ENCODE measurements at places on chromosomes 1 and 21.

- DNase-seq = no peak
- H3K4me3 ChIP-seq = no peak overlapping the region
These were observed 1048.5 kb downstream of the PLA2G4A start for GRCh38 chr1:187877220-187877619.

DNA sequence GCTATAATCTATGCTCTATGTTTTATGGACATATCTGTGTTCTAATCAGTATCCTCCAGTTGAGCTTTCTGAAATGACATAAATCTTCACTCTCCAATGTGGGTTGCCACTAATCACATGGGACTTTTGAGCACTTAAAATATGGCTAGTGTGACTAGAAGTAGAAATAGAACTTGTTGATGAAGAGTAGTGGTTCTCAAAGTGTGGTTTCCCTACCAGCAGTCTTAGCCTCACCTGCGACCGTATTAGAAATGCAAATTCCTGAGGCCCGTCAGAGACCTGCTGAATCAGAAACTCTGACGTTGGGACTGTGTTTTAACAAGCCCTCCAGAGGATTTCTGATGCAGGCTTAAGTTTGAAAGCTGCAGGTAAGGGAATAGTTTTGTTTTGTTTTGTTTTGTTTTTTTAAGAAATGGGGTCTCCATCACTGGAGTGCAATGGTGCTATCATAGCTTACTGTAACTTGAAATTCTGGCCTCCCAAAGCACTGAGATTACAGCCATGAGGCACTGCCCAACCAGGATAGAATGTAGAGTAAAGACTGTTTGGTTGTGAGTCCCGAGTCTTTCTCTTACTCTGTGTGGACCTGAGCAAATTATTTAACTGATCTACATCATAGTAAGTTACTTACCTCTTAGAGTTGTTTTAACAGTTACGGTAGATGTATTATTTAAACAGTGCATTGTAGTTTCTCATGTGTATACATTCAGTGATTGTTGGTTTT lies 21.7 kb downstream of the GLRX2 start:
- H3K36me3 ChIP-seq = peaks cover 36% of the 10 kb centered on the region
- H3K27me3 ChIP-seq = no peaks in the 10 kb centered on the region
- no peak overlapping the region for H3K27ac ChIP-seq
- H3K4me3 ChIP-seq = no peak overlapping the region
- no peak for DNase-seq
- no peaks in the 10 kb centered on the region for H3K4me1 ChIP-seq

DNA sequence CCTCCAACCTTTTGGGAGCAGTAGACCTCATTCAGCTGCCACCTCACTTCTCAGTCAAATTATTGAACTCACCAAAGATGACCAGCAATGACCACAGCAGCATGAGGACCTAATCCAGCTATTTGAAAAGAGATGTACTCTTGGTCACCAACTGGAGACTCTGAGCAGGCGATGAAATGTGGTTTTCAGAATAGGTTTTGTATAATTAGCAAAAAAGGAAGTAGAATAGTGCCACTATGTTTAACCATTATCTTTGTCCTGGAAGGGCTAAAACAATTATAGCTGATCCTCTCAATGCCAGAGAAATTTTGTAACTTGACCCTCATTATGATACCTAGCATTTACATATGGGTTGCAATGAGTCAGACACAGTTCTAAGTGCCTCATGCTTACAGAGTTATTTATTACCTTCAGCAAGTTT lies at the start of gene FCRL2:
TSS of gene FCRL2 (minus strand) at position 162 of the 421 bp plus-strand sequence. CDS start at position 103, 59 bp downstream.
- peaks cover 16% of the 10 kb centered on the region for H3K27me3 ChIP-seq
- no peak within 1 kb of the TSS for H3K4me3 ChIP-seq
- H3K27ac ChIP-seq = no peak within 1 kb of the TSS
- no peak for DNase-seq
- no peaks in the 10 kb centered on the region for H3K4me1 ChIP-seq

- no peaks in the 10 kb centered on the region for H3K4me1 ChIP-seq
- H3K4me3 ChIP-seq = no peak overlapping the region
- H3K27ac ChIP-seq = no peak overlapping the region
- no peak for DNase-seq
These were observed 72.0 kb downstream of the ZMYM4 start for GRCh38 chr1:35340519-35340918.

- no peak for DNase-seq
- no peaks in the 10 kb centered on the region for H3K36me3 ChIP-seq
- H3K4me1 ChIP-seq = peaks cover 20% of the 10 kb centered on the region
- no peak overlapping the region for H3K4me3 ChIP-seq
- no peaks in the 10 kb centered on the region for H3K27me3 ChIP-seq
These were observed 6.4 kb downstream of the HES4 start for GRCh38 chr1:993379-993995.

DNA sequence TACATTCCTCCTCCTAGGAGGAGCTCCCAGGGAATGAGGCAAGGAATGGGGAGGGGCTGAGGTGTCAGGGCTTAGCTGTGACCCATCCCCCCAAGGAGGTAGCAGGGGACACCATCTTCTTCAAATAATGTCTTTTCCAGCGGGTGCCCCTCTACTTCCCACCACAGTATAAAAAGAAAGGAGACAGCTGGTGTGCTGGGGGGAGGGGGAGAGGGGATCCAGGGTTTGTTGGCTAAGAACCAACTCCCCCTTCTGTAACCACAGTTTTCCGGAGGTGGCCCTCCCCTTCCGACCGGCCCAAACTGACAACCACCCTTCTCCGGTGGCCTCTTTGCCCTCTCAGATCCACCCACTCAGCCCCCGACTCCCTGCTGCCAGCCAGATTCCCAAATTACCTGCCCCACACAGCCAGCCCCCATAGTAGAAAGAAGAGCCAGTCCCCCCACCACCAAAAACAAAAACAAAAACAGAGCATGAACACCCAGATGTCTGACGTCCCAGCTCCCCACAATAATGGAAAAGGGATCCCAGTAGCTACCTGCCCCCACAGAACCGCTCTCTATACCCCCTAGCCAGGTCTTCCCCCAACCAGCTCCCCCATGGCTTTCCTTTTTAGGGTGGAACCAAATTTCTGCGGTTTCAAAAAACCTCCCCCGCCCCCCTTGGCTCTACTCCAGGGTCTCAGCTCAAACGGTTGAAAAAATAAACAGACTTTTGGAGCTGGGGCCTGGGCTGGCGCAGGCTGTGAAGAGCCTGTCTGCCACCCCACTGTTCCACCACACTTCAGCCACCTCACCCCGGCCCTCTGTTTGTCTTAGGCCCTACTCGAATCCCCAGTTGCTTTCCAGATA lies 2.1 kb downstream of the ARHGEF2 start:
- H3K36me3 ChIP-seq = no peaks in the 10 kb centered on the region
- peak overlapping the region; percentile 85 for H3K27ac ChIP-seq
- H3K4me1 ChIP-seq = peaks cover 69% of the 10 kb centered on the region
- no peaks in the 10 kb centered on the region for H3K27me3 ChIP-seq

DNA sequence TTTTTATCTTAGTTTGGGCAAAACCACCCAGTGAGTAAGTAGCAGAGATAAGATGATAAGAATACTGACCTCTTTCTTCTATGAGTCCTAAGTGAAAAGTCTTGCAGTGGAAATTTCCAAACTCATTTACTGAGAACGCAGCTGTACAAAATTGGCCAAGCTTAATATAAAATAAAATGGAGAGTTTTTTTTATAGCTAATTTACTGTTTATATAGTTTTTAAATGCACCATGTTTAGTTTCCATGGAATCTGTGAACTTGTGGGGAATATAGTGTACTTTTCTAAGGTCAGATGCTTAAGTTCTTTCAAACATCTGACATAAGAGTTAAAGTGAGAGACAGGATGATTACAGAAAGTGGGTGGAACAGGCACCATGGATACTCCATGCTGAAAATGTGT lies 833.5 kb downstream of the ADGRL2 start:
- H3K4me3 ChIP-seq = no peak overlapping the region
- H3K27me3 ChIP-seq = no peaks in the 10 kb centered on the region
- no peaks in the 10 kb centered on the region for H3K36me3 ChIP-seq
- DNase-seq = no peak

- H3K4me3 ChIP-seq = no peak overlapping the region
- peaks cover 14% of the 10 kb centered on the region for H3K4me1 ChIP-seq
- H3K27me3 ChIP-seq = no peaks in the 10 kb centered on the region
- H3K36me3 ChIP-seq = no peaks in the 10 kb centered on the region
- no peak overlapping the region for H3K27ac ChIP-seq
These were observed 12.1 kb downstream of the DRAXIN start for GRCh38 chr1:11703357-11704193.

- H3K36me3 ChIP-seq = no peaks in the 10 kb centered on the region
- no peak overlapping the region for H3K27ac ChIP-seq
- no peaks in the 10 kb centered on the region for H3K4me1 ChIP-seq
- no peak overlapping the region for H3K4me3 ChIP-seq
- H3K27me3 ChIP-seq = no peaks in the 10 kb centered on the region
These were observed 640.7 kb downstream of the ADGRL2 start for GRCh38 chr1:82441402-82441801.

DNA sequence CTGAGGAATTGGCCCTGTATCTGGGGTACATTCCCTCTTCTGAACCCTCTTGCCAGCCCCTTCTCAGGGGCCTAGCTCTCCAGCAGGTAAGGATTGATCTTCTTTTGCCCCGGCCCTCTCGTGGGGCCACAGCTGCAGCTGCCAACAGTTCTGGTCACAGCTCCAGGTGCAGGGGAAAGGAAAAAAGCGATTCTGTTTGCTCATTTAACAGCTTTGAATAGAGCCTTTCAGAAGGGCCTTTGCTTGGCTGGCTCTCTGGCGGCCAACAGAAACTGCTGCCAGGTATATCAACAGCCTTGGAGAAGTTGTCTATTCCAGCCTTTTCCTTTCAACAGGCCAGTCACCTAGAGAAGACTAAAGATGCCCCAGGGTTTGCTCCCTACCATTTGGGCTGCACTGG lies 16.1 kb upstream of the FMOD start:
- no peak overlapping the region for H3K4me3 ChIP-seq
- no peak for DNase-seq
- H3K27ac ChIP-seq = no peak overlapping the region
- no peaks in the 10 kb centered on the region for H3K4me1 ChIP-seq
- H3K27me3 ChIP-seq = peaks cover 44% of the 10 kb centered on the region
- H3K36me3 ChIP-seq = no peaks in the 10 kb centered on the region

GRCh38 chr1:2344121-2344681 lies 47.2 kb downstream of the MORN1 start:
- no peak overlapping the region for H3K27ac ChIP-seq
- H3K27me3 ChIP-seq = no peaks in the 10 kb centered on the region
- no peak for DNase-seq
- H3K4me3 ChIP-seq = no peak overlapping the region
- no peaks in the 10 kb centered on the region for H3K4me1 ChIP-seq
- no peaks in the 10 kb centered on the region for H3K36me3 ChIP-seq

- no peak for DNase-seq
- no peaks in the 10 kb centered on the region for H3K36me3 ChIP-seq
- no peak overlapping the region for H3K4me3 ChIP-seq
- no peaks in the 10 kb centered on the region for H3K27me3 ChIP-seq
- H3K4me1 ChIP-seq = no peaks in the 10 kb centered on the region
- H3K27ac ChIP-seq = no peak overlapping the region
These were observed 52.8 kb upstream of the FOXD3 start for GRCh38 chr1:63269571-63269970.

DNA sequence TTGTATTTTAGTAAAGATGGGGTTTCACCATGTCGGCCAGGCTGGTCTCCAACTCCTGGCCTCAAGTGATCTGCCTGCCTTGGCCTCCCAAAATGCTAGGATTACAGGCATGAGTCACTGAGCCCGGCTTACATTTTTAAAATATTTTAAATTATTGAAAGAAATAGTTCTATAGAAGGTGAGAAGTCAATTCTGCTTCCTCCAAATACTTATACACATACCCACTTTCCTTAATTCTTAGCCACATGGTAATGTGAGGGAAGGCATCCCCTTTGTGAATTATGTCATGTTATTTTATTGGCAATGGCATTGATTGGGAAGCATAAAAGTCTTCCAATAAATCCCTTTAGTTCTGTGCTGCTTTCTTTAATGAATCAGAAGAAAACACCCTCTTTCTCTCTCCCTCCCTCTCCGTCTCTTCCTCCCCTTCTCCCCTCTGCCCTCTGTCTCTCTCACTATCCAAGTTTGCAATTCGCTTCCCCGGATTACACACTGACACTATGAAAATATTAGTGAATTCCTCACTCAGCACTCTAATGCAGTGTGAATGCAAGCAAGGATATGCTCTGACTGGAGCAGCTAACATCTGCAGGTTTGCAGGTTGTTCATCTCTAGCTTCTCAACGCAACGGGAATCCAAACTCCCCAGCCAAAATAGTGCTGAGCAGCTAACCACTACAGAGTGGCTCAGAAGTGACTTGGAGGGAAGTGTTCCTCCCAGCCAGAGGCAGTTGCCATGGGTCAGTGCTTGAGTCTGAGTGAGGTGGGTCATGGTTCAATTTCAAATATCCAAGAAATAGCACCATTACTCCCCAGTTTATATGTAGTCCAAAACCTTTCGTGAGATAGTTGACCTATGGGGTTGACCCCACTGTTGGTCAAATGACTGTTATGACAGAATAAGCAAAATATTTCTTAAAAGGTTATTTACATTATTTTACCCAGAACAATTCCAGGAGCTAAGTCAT lies 77.8 kb upstream of the CD55 start:
- no peak overlapping the region for H3K4me3 ChIP-seq
- no peak overlapping the region for H3K27ac ChIP-seq
- DNase-seq = no peak
- no peaks in the 10 kb centered on the region for H3K4me1 ChIP-seq
- no peaks in the 10 kb centered on the region for H3K36me3 ChIP-seq

DNA sequence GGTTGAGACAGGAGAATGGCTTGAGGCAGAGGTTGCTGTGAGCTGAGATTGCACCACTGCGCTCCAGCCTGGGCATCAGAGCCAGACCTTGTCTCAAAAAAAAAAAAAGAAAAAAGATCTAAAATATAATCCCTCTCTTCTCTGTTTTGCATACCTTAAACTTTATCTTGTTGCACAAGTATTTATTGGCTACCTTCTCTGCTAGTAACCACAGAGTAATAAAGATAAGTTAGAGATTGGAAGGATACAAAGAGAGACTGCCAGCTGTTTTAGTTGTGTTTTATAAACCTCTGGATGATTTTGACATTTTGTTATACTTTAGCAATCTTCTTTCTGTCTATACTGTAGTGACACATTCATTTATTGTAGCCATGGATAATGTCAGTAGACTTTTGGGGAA lies 27.7 kb downstream of the AGO3 start:
- no peak for DNase-seq
- H3K36me3 ChIP-seq = no peaks in the 10 kb centered on the region
- no peaks in the 10 kb centered on the region for H3K27me3 ChIP-seq
- H3K27ac ChIP-seq = no peak overlapping the region
- H3K4me3 ChIP-seq = no peak overlapping the region

DNA sequence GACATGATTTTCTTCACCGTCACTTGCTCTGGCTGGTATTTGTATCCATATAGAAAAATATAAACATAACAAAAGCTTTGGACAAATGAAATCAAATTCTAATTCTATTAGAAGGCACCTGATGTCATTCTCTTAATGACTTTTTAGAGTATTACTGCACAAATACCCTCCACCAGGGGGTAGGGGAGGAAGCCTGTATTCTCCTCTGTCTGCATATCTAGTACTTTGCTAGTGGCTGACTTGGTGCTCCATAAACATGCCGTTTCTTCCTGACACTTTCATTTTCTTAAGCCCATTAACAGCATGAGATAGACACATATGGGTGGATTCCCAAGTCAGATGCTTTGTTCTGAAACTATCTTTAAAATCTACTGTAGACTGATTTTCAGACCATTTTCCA lies 20.6 kb upstream of the KCNJ15 start:
- H3K4me3 ChIP-seq = no peak overlapping the region
- H3K36me3 ChIP-seq = no peaks in the 10 kb centered on the region
- no peak overlapping the region for H3K27ac ChIP-seq
- H3K27me3 ChIP-seq = no peaks in the 10 kb centered on the region
- DNase-seq = no peak
